EH (cell line): ENCODE measurements at places on chromosomes 3 and 15.

DNA sequence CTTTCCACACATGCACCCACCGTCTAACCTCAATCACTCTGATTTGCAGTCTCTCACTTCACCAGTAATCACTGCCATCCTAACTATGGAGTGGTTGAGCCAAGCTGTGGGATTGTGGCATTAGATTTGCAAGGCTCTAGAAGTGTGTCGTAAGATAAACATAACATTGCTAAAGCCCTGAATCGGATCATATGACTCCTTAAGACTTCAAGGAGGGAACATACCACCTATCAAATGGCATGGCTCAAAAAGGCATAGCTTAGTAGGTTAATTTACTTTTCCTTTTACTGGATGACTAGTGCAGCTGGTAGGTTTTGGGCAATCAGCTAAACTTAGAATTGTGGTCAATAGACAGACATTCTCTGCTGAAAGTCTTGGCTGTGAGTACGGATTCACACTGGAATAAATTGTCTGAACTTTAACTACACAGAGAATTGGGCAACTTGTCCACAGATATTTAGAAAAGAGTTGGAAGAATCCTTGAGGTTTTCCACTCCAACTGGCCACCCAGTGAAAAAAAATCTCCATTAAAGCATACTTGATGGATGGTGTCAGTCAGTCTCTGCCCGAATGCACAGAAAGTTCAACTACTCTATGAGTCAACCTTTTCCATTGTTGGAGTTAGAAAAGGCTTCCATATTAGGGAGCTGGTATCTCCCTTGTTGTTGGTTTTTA lies 476.7 kb upstream of the CBLB start:
- peak; percentile 99 for DNase-seq

DNA sequence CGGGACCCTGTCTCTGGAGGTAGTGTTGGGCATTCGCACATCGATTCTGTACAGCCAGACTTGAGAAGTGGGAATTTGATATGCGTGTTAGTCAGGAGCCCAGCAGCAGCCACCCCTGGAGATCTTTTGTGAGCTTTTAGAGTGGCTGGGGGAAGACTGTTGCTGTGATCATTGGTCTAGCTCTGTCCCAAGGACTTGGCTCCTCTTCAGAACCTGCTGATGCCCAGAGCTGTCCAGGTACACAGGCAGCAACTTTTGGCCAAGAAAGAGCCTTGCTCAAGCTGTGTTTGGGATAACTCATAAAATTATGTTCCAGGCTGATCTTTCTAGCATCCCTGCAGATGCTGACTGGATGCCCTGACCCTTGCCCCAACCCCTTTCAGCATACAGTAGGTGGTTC lies 29.3 kb downstream of the LIMD1 start:
- DNase-seq, result no peak

- DNase-seq, result no peak
Measured at GRCh38 chr15:70580958-70581357, 182.4 kb downstream of the UACA start.

DNA sequence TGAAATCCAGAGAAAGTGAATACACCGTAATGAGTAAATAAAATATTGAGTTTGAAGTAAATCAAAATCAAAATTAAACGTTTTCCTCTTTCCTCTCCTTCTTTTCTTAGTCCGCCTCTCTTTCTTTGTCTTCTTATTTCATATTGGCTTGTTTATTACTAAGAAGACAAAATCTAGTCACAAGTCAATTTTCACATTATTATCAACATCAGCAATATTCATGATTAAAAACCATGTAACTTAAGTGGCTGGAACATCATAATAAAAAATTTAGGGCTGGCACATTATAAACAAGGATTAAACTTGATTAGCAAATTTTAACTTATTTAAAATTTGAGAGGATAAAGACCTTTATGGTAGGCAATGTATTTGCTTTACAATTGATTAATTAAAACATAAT lies 61.4 kb downstream of the BCHE start:
- DNase-seq, result no peak

DNA sequence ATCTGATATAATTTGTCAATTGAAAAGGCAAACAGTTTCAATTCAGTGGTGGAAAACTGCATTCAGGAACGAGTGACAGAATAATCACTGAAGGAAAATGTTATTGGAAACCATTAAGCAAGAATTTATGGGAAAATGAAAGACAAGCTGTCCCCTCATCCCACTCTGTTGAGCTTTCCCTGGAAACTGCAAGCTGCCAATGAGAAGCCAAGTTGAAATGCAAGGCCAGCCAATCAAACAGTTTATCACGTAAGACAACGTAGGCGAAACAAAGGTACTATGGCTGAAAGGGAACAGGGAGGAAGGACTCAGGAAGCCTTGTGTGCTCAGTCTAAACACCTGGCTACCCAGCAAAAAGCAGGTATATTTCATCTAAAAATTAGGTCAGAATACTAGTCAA lies 187.9 kb upstream of the ATP10A start:
- DNase-seq, result no peak

- DNase-seq, result no peak
Measured at GRCh38 chr3:126990890-126991289, 8.0 kb downstream of the PLXNA1 start.

GRCh38 chr15:62841891-62842559 lies 200.5 kb upstream of the TPM1 start:
- no peak for DNase-seq
